ENCODE measurements at places on chromosomes 3 and 15.

- no peak for DNase-seq
Observed at GRCh38 chr15:91224755-91225380, 124.8 kb downstream of the SV2B start.

DNA sequence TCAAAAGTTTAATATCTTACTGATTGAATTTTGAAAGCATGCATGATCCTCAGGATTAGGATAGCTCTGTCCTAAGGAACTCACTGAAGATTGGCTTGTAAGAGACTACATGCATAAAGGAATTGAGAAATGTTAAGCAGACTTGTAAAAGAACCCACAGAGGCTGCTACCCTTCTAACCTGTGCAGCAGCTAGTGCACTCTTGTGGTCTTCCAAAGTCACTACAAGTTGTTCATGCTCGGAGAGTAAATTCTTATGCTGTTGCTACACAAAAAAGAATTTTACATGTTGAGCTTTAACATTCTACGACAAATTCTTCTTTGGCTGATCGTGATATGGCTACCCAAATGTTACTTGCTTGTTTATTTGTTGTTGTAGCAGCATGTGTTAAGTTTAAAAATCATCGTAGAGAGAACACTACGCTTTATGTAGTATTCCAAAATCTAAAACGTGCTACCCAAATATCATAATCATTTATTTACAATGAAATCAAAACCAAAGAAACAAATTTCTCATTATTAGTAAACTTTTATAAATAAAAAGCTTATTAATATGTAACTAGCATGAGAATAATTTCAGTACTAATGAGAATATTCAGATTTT is 55.0 kb downstream of the GOLIM4 start:
- no peak for DNase-seq

- DNase-seq: no peak
Observed at GRCh38 chr3:55264919-55265318, 222.2 kb downstream of the WNT5A start.

GRCh38 chr15:50358845-50359244 is 3.8 kb upstream of the GABPB1 start:
- no peak for DNase-seq

GRCh38 chr15:51576911-51577500 is 45.6 kb downstream of the DMXL2 start:
- DNase-seq: no peak
